ENCODE measurements at places on chromosomes 6 and 20.

GRCh38 chr6:107699697-107700325 lies 124.3 kb downstream of the SCML4 start:
- no peak for DNase-seq

GRCh38 chr6:70717038-70717801 lies 49.5 kb downstream of the SMAP1 start:
- no peak for DNase-seq

GRCh38 chr6:157187182-157188083 lies 135.9 kb downstream of the TMEM242 start:
- DNase-seq, result no peak

DNA sequence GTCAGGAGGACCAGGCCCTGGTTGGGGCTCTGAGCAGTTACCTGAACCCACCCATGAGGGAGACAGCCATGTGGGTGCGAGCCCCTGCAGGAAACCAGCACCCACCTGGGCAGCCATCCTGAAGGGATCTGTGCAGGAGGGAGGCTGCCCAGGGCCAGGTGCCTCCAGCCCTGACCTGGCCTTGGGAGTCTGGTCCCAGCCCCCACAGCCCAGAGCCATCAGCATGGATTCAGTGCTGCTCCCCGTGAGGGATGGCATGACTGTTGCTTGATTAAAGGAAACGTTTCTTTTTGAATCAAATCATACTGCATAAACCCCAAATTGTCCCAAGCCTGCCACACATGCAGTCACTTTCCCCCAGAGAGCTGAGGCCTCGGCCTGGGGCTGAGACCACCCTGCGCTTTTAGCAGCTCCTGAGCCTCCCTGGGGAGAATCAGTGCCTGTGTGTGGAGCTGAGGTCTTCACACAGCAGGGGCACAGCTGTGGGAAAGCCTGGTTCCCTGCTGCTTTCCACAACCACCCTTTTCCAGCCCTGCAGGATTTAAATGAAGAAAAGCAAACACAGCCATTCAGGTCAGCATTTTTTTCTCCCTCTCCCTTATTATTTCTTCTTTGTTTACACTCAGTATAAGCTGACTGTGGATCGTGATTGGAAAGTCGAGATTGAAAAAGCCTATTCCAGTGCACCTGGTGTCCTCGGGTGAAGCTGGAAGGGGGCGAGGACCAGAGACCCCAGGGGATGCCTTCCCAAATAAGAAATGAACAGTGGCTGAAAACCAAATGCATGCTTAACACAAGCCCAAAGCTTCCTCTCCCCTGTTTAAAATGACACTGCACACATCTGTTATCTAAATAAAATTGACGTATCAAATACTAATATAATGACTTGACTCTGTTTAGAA lies 283.9 kb downstream of the SMOC2 start:
- no peak for DNase-seq

GRCh38 chr6:31764198-31764597 lies 1.7 kb downstream of the SAPCD1 start:
- DNase-seq, result no peak

GRCh38 chr20:4306206-4306605 lies 290.8 kb upstream of the RNF24 start:
- DNase-seq, result no peak

All from activated CD4-positive, alpha-beta memory T cell treated with anti-CD3 and anti-CD28 coated beads for 36 hours (primary cell).